Umbilical cord (tissue), 2 donors: ENCODE measurements at places on chromosomes 1 and 21.

- DNase-seq, result no peak
Measured at GRCh38 chr1:43171312-43171875, 696 bp downstream of the EBNA1BP2 start.

GRCh38 chr1:117079737-117080136, 19.6 kb downstream of the TTF2 start:
- no peak for DNase-seq

DNA sequence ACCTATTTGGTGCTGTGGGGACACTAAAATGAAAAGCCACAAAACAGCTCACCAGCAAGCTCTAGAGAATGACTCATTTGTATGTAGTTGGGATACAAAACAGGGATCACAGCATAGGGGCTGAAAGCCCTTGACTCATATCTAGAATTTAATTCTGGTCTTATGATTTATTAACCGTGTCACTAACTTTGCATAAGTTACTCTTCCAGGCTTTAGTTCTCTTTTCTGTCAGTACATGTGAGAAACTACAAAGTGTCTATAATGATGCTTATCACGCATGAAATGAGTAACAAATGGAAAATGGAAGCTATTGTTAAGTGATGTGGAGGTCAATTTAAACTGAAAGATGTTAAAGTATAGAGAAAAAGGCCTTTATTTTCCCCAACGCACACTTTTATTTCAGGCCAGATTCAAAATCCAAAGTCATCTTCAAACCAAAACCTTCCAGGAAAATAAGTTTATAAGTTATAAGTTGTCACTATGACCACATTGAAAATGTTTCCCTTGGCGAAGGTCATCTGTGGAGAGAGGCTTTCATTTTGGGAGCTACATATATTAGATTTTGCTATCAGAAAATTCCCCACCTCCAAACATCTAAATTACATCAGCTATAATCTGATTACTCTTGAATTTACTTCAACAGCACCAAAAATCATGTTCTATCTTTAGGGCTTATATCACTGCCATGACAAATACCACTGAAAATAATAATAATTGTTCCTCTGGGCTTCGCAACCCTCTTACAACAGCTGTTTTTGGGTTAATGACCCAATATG, 430.5 kb downstream of the MRPL39 start:
- no peak for DNase-seq

- no peak for DNase-seq
Measured at GRCh38 chr1:119488216-119488615, 18.8 kb upstream of the HSD3B1 start.

- DNase-seq, result no peak
Measured at GRCh38 chr1:204036882-204037655, 35.8 kb upstream of the SOX13 start.

DNA sequence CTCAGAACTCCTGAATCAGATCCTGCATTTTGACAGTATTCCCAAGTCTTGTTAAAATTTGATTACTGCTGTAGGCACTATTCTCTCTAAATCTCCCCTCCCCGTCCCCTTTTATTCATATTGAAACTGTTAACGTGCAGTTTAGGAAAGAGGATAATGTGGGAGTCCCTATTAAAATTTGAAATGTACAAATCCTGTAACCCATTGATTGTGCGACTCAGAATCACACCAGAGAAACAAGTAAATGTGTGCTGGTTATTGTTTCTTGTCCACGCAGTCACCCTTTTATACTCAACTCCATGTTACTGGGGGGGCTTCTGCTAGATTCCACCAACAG, 584 bp upstream of the LTN1 start:
- no peak for DNase-seq

- peak; percentile 81 for DNase-seq
Measured at GRCh38 chr1:9441451-9442133, 97.7 kb upstream of the SLC25A33 start.

- DNase-seq, result no peak
Measured at GRCh38 chr1:39164256-39164655, 40.2 kb upstream of the MACF1 start.
